ENCODE measurements at places on chromosomes 3 and 15.

DNA sequence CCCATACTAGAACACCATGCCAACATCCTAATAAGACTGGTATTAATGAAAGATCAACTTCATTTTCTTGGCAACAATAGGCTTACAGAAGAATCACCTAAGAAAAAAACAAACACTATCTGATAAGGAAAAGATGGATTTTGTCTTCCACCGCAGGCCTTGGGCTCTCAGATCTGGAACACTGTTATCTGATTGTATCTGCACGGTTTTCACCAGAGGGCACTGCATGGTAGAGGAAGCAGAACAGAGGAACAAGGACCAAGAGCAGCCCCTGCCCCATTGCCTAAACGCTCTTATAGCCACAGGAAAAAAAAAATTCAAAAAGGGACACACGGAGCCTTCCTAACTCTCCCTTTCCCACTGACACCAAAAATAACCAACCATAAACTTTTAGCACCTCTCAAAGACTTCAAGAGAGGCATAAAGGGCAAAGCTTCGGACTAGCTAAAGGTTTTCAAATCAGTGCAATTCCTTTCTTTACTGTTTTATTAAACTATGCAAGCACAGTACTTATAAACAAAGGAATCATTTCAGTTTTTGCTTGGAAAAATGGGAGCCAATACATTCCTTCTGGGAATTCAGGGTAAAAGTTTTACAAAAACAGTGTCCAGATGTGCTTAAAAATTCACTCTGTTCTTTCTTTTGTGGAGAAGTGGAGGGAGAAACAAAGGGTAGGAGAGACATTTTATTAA lies 23.3 kb downstream of the IL17RD start:
- no peak for DNase-seq

- DNase-seq = no peak
Measured at GRCh38 chr3:27034255-27034654, 334.9 kb downstream of the NEK10 start.

GRCh38 chr3:98692787-98693473 lies 70.2 kb upstream of the ST3GAL6 start:
- no peak for DNase-seq

DNA sequence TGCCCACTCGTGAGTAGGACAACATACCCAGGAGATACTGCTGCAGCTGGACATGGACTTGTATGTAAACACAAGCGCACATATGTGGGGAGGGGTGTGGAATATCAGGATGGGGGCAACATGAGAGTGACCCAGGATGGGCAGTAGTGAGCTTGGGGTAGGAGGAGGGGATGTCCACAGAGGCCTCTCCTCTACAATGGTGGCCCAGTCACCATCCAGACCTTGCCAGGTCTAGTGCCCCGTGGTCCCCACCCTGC lies 266 bp upstream of the ZBTB47 start:
- no peak for DNase-seq

DNA sequence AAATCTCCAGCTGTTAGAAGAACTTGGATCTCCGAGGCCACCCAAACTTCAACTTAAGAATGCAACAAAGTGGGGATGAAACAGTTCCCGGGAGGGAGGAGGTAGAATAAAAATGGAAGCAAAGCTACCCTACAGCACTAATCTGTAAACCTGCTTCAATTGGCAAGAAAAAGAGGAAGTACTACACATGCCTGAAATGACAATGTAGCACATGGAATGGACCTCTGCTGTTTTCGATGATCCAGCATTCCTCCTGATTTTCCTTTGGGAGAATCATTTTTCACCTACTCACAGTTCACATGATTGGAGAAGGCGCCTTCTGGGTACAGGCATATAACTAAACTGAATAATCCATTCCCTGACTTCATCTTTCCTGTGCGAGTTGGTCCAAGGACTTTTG lies 1081.5 kb downstream of the FHIT start:
- no peak for DNase-seq

DNA sequence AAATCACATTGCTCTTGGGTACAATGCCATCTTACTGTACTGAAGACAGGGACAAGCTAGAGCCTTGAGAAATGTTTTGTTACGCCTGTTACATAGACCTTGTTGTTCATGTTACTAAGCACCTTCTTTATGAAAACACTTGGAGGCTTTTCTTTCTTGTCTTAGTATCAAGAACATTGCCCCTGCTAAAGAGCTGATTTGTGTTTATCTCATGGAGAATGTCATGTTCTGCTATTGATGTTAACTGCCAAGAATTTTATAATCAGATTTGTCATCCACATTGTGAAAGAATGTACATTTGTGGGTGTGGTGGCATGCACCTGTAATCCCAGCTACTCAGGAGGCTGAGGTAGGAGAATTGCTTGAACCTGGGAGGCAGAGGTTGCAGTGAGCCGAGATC lies 431.3 kb upstream of the MDFIC2 start:
- DNase-seq = no peak

- no peak for DNase-seq
Measured at GRCh38 chr3:70571696-70572095, 259.3 kb upstream of the MDFIC2 start.

DNA sequence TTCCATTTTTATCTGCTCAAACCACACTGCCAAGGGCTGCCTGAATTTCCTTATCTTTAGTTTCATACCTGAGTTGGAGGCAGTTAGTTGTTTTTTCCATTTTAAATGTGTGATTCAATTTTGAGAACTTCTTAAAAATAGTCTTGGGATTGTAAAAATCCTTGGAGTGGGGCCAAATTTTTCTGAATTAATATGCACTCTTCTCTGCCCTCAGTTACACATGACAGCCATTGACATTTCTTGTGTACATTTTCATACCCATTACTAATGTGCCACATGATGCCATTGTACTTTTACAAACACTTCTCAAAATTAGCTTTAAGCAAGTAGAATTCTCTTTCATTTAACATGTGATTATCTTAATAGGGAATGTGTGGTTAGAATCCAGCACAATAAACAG lies 141.7 kb downstream of the C3orf38 start:
- no peak for DNase-seq

DNA sequence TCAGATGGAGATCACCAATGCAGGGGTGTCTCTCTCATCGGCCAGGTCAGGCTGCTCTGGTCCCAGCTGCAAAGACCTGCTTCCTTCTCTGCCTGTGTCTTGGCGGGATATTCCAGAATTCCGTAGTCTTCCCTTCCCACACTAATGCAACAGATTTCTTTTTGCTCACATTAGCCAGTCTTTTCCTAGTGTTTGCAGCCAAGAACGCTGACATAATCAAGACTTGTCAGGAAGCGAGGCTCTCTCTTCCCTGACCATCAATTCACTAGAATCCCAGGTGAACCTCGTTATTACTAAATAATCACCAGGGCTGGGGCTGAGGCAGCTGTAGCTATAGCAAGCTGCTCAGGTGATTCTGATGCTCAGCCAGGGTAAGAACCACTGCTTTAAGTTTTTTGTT lies 43.2 kb upstream of the ACKR4 start:
- no peak for DNase-seq

DNA sequence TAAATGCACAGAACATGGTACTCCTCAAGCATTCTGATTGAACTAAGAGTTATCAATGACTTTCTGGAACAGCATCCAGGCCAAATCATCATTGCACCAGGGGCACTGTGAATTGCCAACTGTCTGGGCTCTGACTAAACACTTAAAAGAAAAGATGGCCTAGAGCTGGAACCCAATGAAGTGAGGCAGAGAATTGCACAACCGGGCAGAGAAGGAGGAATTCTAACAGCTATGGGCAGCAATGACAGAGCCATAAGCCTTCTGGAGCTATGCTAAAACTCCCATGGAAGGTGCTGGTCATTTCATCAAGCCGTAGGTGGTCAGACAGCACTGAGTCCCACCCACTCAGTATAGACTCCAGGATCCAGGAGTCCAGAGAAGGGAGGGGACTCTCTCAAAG lies 48.1 kb upstream of the OXTR start:
- DNase-seq = no peak

- DNase-seq = no peak
Measured at GRCh38 chr3:52093756-52094545, 37.6 kb upstream of the DUSP7 start.

- DNase-seq = no peak
Measured at GRCh38 chr15:76078285-76078877, 18.6 kb downstream of the TMEM266 start.

DNA sequence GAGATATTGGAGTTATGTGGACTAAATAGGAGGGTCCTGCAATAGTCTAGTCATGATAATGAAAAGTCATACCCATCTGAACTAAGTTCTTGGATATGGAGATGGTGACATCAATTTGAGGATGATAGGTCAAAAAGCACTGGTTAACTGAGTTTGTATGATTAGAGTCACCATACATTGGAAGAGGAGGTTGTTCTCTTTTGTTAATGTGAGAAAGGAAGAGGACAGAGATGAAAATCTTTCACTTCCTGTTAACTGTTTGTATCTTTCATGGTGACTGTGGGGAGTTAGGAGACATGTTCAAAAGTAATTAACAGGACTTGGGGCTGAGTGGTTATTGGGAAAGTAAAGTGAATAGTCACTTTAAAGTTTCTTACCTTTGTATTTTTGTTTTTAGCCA lies 11.1 kb downstream of the TMEM62 start:
- DNase-seq = no peak

DNA sequence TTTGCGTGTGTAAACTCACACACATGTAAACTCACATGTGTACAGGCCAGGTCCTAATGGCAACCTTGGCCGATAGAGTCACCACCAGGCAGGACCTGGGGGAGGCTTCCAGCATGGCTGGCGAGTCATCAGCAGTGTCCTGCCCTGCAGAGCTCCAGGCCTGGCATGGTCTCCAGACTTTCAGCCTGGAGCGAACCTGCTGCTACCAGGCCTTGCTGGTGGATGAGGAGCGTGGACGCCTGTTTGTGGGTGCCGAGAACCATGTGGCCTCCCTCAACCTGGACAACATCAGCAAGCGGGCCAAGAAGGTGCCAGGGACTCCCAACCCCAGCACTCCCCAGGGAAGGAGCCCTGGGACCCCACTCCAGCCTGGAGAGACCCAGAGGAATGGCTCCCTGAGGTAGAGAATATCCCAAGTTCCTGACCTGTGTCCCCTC lies 1.0 kb downstream of the SEMA3B start:
- no peak for DNase-seq

DNA sequence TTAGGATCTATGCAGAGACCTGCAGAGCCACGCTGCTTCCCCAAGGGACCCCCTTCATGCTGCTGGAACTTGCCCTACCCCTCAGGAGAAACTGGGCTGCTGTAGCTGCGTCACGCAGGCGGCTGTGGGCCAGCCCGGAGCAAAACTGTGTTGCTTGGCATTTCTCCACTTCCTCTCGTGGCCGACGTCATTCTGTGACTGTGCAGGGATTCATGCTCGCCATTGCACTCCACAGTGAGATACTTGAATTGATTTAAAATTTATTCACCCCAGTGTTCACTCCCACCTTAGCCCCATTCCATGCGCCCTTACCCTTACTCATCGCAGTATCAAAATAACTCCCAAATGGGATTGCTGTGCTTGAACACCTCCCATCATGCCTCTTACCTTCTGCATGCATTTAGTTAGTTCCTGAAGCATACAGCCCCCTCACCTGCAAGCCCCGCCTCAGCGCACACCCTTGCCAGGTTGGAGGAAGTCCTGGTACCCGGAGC lies 45.7 kb downstream of the TMEM44 start:
- DNase-seq = no peak

- no peak for DNase-seq
Measured at GRCh38 chr15:90762109-90762508, 45.0 kb downstream of the BLM start.

DNA sequence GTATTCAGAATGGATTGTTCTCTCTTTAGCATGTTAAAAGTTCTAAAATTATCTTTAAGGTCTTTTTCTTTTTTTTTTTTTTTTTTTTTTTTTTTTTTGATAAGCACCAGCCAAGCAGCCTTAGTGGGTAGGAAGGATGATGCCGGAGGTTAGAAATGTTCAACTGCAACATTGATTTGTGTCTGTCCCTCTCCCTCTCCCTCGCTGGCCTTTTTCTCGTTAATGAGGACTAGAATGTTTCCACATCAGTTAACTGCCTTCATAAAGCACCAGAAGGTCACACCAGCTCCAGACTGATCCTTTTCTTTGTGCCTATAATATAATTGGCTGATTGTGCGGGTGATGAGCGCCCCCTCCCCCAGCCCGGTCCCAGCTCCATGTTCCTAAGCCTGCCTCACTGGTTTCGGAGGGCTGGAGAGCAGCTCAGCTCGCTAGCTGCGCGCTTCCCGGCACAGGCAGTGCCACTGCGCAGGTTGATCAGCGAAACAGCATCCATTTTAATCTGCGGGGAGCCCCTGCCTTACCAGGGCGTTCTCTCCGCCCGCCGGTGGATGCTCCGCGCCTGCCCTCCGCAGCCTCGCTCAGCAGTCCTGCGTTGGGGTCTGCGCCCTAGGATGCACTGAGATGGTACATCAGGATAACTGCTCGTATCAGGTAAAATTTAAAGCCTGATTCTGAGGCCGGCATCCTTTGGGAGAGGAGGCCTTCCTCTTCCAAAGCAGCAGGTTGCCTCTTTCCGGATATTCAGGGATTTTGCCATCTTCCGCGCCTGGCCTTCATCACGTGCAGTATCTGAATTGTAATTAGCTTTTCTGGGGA lies 148.9 kb upstream of the IL12A start:
- no peak for DNase-seq

- no peak for DNase-seq
Measured at GRCh38 chr3:99250272-99250671, 348.8 kb upstream of the DCBLD2 start.

DNA sequence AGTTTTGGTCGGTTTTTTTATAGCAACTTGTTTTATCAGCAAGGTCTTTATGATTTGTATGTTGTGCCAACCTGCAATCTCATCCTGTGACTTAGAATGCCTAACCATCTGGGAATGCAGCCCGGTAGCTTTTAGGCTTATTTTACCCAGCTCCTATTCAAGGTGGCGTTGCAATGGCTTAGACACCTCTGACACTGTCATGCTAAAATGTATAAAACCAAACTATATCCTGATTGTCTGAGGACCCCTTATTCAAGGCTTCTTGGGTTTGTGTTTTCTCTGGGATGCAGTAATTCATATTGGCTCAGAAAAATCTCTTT lies 209.0 kb upstream of the ALCAM start:
- no peak for DNase-seq

GRCh38 chr3:59515966-59516365 lies 466.1 kb upstream of the CFAP20DC start:
- DNase-seq = no peak

DNA sequence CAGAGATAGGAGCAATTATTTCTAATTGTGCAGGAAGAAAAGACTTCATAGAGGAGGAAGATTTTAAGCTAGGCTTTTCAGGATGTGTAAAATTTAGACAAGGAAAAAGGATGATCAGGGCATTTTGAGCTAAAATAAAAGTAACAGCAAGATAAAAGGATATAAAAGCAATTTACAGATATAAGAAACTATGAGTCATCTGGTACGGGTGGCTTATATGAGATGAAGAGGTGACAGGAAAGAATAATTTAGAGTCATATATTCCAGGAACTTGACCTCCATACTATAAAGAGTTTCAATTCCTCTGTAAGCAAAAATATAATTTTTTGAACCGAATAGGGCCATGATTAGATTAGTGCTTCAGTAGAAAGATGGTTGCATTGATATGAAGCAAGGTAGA lies 273.7 kb downstream of the RBMS3 start:
- DNase-seq = no peak

- DNase-seq = no peak
Measured at GRCh38 chr3:155354658-155355057, 61.2 kb upstream of the STRIT1 start.

- DNase-seq = no peak
Measured at GRCh38 chr3:167930453-167930852, 165.3 kb downstream of the GOLIM4 start.

- no peak for DNase-seq
Measured at GRCh38 chr15:85694091-85694490, 100.6 kb downstream of the KLHL25 start.

GRCh38 chr15:33138000-33138399 lies 56.5 kb downstream of the FMN1 start:
- DNase-seq = no peak

GRCh38 chr3:153338487-153338886 lies 176.5 kb downstream of the RAP2B start:
- DNase-seq = no peak
